ENCODE measurements at places on chromosomes 3 and 15. TPM values are rescaled to one million over a fixed set of nuclear protein-coding genes. Genes with fewer than 3 reads are reported as not detected.

The FEZF2 gene
- polyA plus RNA-seq, result not detected

GRCh38 chr3:39343076-39343717 is 13.7 kb downstream of the CCR8 start:
- DNase-seq, result peak; percentile 13

DNA sequence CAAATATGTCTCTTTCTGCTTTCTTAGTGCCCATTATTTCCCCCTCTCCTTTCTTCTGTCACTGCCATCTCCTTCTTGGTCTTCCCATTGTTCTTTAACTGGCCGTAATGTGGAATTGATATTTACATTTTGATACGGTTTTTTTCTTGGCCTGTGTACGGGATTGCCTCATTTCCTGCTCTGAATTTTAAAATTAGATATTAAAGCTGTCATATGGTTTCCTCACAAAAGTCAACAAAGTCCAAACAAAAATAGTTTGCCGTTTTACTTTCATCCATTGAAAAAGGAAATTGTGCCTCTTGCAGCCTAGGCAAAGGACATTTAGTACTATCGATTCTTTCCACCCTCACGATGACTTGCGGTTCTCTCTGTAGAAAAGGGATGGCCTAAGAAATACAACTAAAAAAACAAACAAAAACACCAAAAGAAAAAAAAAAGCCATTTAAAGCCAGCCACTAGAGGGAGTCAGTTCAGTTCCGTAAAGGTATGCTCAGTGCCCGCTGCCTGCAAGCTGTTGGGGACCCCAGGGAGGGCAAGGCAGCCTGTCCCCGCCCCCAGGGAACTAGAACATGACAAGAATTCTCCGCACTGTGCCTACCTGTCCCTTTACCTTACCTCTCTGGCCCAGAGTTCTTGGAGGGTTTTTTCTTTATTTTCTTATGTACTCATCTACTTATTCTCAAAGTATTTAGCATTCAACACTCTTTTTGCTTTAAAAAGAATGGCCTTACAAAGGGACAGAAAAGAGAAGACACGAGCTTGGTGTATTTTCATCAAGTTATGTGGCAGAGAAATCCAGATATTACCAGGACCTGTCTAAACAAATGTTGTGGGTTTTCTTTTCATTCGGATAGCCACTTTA is 30.0 kb upstream of the NR2E3 start:
- DNase-seq, result peak; percentile 71

DNA sequence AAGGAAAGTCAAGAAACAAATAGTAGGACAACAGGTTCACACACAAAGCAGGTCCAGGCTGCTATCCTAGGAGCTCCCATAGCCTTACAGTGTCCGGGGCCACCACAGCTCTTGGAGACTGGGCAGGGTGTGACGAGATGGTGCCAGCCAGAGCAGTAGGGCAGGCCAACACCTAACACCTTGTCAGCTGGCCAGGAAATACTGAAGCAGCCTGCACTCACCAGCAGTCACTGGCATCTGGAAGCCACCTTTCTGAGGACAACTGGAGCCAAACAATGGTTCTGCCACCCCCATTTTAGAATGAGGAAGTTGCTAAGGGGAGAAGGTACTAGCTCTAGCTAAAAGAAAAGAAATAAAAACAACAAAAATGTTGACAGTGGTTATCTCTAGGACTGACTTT is 47.2 kb downstream of the CCDC12 start:
- DNase-seq, result no peak

- peak; percentile 41 for DNase-seq
These were observed 57.5 kb upstream of the TRPM1 start for GRCh38 chr15:31158858-31159569.

- DNase-seq, result peak; percentile 11
These were observed 39.9 kb downstream of the GATM start for GRCh38 chr15:45338417-45338816.

The STXBP5L gene
- polyA plus RNA-seq, result not detected

The CYP1A2 gene
- 0.17 TPM for polyA plus RNA-seq

- no peak for DNase-seq
These were observed 13.1 kb upstream of the ANP32A start for GRCh38 chr15:68833700-68834331.

The OR5K2 gene
- not detected for polyA plus RNA-seq
